ENCODE measurements at places on chromosomes 7 and 10. TPM values are rescaled to one million over a fixed set of nuclear protein-coding genes. Genes with fewer than 3 reads are reported as not detected.

The TAS2R41 gene
- total RNA-seq, result not detected

The ABCB4 gene
- 2.9 TPM for total RNA-seq

DNA sequence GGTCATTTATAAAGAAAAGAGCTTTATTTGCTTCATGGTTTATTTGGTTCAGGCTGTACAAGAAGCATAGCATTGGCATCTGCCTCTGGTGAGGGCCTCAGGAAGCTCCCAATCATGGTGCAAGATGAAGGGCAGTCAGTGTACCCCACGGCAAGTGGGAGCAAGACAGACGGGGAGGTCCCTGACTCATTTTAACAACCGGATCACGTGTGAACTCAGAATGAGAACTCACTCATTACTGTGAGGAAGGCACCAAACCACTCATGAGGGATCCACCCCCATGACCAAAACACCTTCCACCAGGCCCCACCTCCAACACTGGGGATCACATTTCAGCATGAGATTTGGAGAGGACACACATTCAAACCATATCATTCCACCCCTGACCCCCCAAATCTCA lies 15.7 kb upstream of the CRYGN start:
- no peak for DNase-seq

GRCh38 chr10:127344346-127344745 lies 148.0 kb upstream of the INSYN2A start:
- no peak for DNase-seq

DNA sequence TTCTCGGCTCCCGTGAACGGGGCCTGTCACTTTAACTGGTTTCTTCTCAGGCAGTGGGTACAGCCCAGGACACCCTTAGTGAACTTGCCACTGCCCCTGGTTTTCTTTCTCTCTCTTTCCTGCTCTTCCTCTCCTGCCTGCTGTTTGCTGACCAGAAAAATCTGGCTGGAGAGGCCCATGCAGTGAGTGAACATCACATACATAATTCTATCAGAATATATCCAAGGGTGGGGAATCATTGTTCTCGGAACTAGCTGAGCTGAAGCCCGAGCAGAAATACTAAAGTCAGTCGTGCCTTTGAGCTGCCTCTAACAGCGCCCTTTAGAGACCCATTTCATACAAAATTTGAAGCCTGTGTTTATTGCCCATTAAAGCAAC lies 501.5 kb upstream of the GALNT17 start:
- DNase-seq, result no peak

The PPP1R9A gene
- 32.8 TPM for total RNA-seq

DNA sequence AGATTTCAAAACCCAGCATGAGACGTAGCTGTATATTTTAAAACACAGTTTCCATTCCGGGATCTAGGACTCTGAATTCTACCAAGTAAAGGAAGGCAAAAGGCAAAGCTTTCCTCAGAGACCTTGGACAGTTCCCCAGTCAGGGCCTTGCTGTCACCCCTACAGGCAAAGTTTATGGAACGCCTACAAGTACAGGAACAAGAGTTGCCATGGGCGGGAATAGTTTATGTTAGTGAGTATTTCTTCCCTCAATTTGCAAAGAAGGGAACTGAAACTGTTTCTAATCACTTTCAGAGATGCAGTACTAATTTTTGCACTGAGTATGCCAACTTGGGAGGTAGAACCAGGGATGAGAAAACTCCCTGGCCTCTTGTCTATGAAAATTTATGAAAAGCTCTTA lies 68.2 kb upstream of the LRGUK start:
- DNase-seq, result peak; percentile 5

The ADAMTS14 gene
- total RNA-seq, result 3.6 TPM

The CFAP46 gene
- 6.1 TPM for total RNA-seq

The ASB15 gene
- total RNA-seq, result not detected

DNA sequence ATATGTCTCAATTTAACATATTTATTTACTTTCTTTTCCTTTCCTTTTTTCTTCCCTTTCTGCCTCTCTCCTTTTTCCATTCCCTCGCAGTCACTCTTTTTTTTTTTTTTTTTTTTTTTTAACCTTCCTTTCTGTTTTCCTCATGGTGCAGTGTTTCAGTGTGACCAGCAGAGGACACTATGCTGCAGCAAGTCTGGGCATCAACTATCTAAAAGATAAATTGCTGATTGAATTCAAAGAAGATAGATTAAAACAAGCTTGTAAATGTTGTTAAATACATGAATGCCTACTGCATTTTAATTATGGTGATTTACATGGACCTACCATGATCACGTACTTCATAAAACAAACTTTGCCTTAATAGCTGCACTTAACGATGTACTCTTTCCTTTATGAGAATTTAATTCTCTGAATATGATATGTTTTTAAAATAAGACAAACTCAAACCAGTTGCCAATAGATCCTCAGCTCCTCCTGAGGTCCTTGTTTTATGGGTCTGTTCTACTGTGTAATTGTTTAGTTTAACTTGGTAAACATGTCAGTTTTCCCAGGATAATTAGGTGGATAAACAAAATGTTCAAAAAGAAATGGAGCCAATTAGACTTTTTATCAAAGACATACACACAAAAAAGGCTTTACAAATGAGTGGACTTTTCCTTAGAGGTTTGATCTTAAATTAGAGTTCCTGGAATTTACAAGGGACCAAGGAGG lies 101.0 kb upstream of the AGR3 start:
- DNase-seq, result peak; percentile 70

The RAB19 gene
- 3.5 TPM for total RNA-seq

The TRIM73 gene
- total RNA-seq, result 0.35 TPM

The COL28A1 gene
- total RNA-seq, result 0.87 TPM

- peak; percentile 45 for DNase-seq
These were observed 240.3 kb downstream of the SNX10 start for GRCh38 chr7:26531926-26532325.

- no peak for DNase-seq
These were observed 45.3 kb upstream of the PRKAR1B start for GRCh38 chr7:772392-772791.

- DNase-seq, result peak; percentile 52
These were observed 10.7 kb upstream of the SLIT1 start for GRCh38 chr10:97196223-97197029.

The GPR26 gene
- not detected for total RNA-seq

The SPDYE8 gene
- total RNA-seq, result not detected

The HOXA9 gene
- total RNA-seq, result 70.8 TPM

- DNase-seq, result peak; percentile 99
These were observed 374.6 kb upstream of the ADARB2 start for GRCh38 chr10:2111965-2112364.

The COX19 gene
- 10.0 TPM for total RNA-seq

GRCh38 chr7:22350466-22351328 lies 6.3 kb downstream of the RAPGEF5 start:
- peak; percentile 18 for DNase-seq

- no peak for DNase-seq
These were observed 186.3 kb upstream of the ADCY1 start for GRCh38 chr7:45387837-45388236.

DNA sequence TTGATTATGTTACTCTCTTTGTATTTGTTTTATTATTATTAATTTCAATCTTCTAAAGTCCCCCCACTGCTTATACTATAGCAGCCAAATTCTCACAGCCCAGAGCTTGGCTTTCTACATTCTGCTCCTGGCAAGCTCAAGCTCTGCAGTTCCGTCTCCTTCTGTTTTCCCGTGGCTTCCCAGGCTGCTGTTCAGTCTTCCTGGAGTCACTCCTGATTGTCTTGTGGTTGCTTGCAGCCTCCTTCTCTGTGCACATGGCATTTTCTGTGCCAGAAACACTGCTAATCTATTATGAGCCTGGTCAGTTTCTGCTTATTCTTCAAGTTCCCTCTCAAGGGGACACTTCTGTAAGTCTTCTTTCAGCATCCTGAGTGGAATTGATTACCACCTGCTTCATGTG lies 533.7 kb upstream of the IGFBP3 start:
- no peak for DNase-seq

DNA sequence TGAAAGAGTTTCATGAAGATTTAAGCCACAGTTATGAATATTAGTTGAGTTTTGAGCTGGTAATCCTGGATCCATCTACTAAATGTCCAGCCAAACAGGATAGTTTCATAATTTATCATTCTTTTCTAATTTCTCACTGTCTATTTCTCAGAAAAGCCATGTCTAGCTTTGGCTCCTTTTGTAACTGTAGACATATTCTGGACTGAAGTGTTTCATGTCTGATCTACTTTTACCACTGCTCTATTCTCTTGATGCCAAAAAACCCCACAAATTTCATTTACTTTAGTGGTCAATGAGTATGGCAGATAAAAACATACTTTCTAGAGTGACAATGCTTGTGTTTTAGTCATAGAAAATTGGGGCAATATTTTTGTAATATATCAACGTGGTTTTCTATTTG lies 61.2 kb downstream of the ICA1 start:
- DNase-seq, result no peak

DNA sequence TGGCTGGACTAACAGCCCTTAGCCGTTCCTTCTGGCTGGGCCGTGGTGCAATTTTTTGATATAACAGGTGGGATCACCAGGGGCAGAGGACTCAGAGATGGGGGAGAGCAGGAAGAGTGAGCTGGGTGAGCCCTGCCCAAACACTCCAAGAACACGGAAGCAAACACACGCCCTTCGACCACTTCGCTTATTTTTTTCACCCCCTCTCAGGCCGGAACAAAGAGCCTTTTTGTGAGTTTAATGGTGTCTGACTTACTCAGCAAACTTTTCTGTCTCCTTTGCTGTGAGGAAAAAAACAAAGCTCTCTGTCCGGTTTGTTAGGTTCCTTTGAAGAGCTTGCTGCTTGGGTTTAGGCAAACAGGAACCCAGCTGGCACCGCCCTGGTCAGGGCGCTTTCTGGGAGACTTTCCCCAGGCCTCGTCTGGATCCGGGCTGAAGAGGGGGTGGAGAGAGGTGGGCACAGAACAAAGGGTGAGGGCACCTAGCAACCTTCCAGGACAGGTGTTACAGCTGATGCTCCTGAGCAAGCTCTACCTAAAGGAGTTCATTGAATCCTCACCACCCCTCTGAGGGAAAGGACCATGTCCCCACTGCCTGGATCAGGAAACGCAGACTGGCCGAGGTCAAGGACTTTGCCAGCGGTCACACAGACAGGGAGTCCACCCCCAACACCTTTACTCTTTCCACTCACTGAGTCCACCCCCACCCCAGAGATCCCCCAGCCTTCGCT lies 23.3 kb downstream of the CALML3 start:
- DNase-seq, result peak; percentile 78

DNA sequence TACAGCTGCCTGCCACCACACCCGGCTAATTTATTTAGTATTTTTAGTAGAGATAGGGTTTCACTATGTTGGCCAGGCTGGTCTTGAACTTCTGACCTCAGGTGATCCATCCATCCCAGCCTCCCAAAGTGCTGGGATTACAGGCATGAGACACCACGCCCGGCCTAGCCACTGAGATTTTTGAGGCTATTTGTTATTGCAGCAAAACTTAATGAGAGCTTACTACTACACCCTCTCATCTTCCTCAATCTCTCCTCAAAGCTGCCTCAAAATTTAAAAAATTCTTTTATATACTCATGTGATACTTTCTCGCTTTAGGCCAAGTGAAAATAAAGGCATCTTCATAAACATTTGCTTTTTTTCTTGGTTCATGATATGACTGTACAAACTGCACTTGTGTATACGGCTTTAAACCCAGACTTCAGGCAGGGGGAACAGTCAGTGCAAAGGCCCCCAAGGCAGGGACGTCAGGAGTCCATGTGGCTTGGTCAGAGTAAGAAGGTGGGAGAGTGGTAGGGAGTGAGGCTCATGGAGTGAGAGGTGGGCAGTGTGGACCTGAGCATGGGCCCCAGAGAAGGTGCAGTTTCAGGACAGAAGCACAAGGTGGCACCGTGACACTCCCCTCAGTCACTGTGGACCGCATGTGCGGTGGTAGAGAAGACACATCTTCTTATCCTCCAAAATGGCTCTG lies 55.5 kb downstream of the SYPL1 start:
- peak; percentile 54 for DNase-seq

GRCh38 chr10:17214526-17214925 lies 13.1 kb upstream of the TRDMT1 start:
- DNase-seq, result no peak

GRCh38 chr10:35735412-35735811 lies 93.3 kb upstream of the FZD8 start:
- DNase-seq, result peak; percentile 72

The KCND2 gene
- 0.05 TPM for total RNA-seq

DNA sequence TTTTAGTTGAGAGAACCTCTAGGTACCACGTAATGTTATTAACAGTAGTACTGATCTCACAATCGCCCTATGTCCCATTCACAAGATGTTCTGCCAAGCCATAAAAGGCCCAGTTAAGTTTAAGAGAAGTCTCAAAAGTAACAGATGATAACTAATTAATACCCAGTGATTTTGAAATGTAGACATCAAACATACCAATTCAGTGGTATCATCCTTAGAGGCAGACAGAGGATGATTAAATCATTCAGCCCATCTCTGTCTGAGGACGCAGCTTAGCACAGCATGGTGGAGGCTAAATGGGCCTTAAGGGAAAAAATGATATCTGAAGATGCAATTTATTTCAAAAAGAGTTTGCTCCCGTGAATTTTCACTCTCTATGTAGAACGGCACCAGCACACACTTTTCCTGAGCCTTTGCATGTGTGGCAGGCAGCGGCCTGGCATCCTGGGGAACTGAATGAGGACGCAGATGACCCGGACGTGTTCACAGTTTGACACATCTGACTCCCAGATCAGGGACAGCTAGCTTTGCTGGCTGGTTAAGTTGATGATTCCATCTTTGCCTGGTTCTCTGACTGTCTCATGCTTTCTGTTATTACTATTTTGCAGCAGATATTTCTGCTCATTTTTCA lies 13.4 kb downstream of the EGFR start:
- DNase-seq, result no peak

The DMTF1 gene
- 23.8 TPM for total RNA-seq

The FXYD4 gene
- not detected for total RNA-seq

The SLC37A3 gene
- 56.2 TPM for total RNA-seq

DNA sequence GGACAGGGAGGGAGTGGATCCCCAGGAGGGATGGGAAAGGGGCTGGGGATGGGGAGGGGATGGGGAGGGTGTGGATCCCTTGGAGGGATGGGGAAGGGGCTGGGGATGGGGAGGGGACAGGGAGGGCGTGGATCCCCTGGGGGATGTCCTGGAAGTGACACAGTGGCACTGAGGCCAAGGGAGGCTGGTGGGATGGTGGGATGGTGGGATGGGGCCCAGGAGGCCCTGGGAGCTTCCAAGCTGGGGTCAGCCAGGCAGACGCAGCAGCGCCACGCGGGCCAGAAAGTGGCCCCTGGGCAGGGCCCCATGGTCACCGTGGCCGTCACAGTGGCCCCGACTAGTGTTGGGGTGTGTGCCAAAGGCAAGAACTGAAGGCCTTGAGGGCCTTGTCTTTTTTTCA lies 67.8 kb downstream of the INPP5A start:
- DNase-seq, result no peak

- no peak for DNase-seq
These were observed 13.2 kb upstream of the AQP1 start for GRCh38 chr7:30898411-30898810.

GRCh38 chr7:129866251-129866650 lies 86.5 kb downstream of the UBE2H start:
- DNase-seq, result no peak

DNA sequence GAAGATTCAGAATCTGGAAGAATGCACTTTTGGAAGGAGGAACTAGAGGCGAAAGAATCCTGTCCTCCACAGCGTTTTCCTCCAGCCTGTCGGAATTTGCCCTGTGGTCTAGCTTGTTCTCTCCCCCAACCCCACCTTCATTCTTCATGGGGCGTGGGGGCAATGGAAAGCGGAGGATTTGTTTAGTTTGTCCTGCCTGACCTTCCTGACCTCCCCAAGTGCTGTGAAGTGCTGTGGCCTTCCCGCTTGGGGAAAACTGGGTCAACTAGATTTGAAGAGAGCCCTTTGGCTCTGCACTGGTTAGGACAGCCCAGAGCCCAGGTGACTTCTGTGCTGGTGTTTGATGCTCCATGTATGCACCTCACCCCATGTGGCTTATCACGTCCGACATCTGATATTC lies 49.1 kb downstream of the GATA3 start:
- DNase-seq, result no peak

The PARD3 gene
- 154 TPM for total RNA-seq
